NCI-H1105 (cell line): ENCODE measurements at places on chromosomes 16 and 17.

- DNase-seq = no peak
Observed at GRCh38 chr17:65297916-65298315, 160.7 kb downstream of the RGS9 start.

GRCh38 chr16:51095890-51096626, 55.0 kb downstream of the SALL1 start:
- no peak for DNase-seq

DNA sequence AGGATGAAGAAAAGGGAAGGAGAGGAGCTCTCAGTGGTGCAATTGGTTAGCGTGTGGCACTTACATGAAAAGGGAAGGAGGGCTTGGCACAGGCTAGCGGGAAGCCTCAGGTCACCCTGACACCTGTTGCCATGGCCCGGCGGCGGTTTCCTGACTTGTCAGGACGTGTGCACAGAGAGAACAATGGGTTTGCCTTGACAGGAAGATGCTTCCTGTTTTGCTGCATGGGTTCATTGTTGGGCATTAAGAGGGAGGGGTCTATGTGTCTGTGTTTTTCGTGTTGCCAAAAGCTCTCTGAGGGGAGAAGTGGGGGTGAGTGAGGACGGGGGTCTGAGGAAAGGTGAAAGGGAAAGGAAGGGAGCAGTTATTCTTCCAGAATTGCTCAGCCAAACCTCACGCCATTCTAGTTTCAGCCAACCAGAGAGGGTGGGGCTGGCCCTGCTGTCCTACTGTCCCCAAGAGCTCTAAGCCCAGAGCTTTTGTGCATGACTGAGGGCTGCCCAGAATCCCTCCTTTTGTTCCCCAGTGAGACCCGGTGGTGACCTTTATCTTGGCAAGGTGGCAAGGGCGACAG, 17.1 kb upstream of the CCR7 start:
- DNase-seq = peak; percentile 91

- DNase-seq = no peak
Observed at GRCh38 chr16:63614429-63614828, 1507.4 kb downstream of the CDH11 start.

GRCh38 chr17:36144014-36144413, 32.4 kb downstream of the TBC1D3B start:
- no peak for DNase-seq

DNA sequence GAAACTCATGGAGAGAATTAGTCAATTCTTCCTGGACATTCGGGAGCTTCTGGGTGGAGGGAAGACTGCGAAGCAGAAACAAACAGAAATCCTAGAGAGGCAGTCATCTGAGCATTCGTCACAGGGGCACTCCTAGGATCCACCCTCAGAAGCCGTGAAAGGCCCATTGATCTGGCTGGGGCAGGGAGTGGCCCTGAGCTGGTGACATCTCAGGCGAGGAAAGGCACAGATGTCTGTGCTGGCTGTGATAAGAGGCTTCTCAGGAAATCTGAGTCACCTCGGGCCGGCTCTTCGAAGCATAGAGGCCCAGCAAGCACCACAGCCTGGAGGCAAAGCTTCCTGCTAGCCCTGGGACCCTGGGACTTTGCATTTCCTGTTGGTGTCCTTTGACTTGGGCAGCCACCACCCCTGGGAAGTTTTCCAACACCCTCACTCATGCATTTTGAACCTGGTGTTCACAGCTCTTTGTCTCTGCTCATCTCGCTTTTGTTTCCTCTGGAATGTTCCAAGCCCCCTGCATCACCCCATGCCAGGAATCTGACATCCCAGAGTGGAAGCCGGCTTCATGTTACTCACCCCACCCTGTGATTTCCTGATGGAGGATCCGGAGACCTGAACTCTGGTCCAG, 23.3 kb upstream of the CDRT4 start:
- DNase-seq = no peak

DNA sequence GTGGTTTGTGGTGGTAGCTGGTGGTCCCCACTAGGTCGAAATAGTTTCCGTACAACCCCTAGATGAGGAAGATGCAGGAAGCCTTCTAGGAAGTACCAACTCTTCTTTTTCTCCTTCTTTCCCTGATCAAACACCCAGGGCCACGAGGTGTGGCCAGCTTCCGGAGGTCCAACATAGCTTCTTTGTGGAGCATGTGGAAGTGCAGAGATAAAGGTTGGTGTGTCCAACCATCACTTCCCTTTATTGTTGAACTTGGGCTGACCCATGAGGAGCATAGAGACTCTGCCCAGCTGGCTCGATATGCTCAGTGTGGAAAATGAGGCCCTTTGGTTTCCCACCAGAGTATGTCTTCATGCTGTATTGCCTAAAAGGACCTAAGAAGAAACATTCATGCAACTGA, 6.3 kb upstream of the RGS9 start:
- no peak for DNase-seq

DNA sequence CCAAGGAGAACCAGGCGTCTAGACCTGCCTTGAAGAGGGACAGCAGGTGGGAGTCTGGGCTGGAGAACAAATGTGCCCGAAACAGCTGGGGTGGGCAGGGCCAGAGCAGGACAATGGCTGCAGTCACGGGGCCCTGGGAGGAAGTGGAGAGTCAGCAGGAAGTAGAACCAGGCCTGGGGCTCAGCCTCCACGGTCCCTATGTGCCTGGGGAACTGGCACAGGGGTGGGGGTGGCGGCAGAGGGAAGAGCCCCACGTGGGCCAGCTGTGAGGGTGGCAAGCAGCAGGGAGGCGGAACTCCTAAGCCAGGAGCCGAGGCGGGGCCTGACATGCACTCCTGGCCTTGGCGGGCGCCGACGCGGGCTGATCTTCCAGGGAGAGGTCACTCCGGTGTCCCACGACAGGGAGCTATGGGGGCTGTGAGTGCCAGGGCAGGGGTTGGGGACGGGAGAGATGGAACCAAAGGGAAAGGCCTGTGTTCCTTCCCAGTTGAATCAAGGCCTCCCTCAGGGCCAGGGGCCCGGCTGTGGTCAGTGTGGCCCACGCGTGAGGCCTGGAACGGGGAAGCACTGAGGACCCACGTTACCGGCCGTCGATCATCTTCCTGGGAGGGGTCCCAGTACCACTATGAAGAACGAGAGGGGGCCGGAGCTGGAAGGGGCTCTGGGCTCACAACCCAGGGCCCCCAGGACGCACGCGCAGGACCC, 42.7 kb downstream of the TIMM22 start:
- no peak for DNase-seq

- no peak for DNase-seq
Observed at GRCh38 chr17:79953335-79953734, 82.3 kb downstream of the TBC1D16 start.

- DNase-seq = no peak
Observed at GRCh38 chr16:58019866-58020538, 5.6 kb upstream of the MMP15 start.

GRCh38 chr16:88974080-88974915, 2.7 kb downstream of the CBFA2T3 start:
- no peak for DNase-seq

GRCh38 chr17:28187931-28188330, 131.1 kb upstream of the TMEM97 start:
- no peak for DNase-seq

DNA sequence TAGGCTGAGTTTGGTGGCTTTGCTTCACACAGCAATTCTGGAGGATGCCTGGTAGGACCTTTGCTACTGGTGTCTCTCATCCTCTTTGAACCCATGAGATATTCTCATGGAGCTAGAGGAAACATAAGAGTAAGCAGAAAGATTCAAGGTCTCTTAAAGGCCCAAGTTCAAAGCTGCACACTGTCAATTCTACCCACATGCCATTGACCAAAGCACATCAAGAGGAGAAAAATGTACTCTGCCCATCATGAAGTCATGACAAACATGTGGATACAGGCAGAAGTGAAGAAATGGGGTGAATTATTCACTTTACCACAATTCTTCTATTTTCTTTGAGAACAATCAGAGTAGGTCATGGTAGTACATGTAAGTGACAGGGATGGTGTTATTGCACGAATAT, 13.1 kb downstream of the SKA2 start:
- DNase-seq = no peak

DNA sequence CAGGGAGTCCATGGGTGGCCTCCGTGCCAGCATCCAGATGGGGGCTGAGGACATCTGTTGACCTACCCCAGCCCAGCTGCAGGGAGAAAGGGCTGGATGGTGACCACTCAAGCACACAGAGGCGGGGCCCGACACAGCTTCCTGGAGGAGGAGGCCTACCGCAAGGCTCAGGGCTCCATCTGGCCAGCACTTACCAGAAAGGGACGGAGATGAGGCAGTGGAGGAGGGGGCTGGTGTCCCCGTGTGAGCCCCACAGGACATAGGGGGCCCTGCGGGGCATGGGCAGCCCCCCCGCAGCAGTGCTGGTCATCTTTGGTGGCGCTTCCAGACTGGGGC, 147.5 kb upstream of the CIBAR2 start:
- DNase-seq = no peak

DNA sequence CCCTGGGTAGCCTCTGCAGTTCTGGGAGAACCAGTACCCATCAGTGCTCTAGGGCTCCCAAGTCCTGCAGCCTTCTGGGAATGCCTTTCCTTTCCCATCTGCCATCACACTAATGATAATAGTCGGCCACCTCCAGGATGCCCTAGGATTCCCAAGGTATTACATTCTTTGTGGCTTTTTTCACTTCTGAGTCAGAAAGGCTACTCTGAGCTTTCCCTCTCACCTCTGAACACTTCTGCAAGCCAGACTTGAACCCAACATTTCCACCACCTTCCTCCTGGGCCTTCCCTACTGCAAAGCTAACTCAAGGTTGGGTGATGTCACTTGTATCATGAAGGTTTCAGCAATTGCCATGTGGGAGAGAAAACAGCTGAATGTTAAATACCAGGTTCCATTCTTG, 49.7 kb upstream of the CCL2 start:
- DNase-seq = no peak

GRCh38 chr16:85145734-85146531, 33.7 kb upstream of the CIBAR2 start:
- DNase-seq = no peak

GRCh38 chr16:28531777-28532744, 6.7 kb downstream of the NUPR1 start:
- DNase-seq = no peak

DNA sequence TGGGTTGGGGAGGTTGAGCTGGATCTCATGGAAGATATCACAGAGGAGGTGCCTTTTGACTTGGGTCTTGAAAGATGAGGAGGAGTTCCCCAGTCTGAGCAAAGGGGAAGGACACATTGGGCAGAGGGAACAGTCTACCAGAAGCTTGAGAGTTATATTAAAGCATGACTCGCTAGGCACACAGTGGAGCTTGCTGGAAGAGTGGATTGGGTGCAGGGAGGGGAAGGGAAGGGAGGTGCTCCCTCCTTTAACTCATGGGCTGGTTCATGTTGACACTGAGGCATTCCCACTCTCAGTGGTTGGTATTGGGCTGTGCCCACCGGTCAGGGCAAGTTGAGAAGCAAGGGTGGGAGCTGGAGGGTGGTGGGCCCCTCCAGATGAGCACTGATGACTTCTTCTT, 5.9 kb downstream of the TMEM98 start:
- no peak for DNase-seq

GRCh38 chr16:67571981-67572431, 9.7 kb downstream of the CTCF start:
- DNase-seq = no peak

DNA sequence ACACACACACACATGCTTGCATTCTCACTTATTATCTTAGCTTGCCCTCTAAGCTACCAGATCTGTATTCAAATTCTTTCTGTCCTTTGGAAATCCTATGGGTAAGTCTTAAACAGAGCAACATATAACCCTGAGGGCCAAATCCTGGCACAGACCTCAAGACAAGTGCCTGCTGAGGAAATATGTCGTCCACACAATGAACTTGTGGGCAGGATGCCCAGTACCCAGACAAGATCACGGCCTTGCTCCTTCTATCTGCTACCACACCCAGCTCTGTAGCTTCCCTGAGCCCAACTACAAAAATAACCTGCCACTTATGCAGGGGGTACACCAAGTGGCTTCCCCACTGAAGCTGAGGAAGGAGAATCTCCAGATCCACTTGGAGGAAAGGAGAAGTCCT, 37.3 kb upstream of the FA2H start:
- no peak for DNase-seq

DNA sequence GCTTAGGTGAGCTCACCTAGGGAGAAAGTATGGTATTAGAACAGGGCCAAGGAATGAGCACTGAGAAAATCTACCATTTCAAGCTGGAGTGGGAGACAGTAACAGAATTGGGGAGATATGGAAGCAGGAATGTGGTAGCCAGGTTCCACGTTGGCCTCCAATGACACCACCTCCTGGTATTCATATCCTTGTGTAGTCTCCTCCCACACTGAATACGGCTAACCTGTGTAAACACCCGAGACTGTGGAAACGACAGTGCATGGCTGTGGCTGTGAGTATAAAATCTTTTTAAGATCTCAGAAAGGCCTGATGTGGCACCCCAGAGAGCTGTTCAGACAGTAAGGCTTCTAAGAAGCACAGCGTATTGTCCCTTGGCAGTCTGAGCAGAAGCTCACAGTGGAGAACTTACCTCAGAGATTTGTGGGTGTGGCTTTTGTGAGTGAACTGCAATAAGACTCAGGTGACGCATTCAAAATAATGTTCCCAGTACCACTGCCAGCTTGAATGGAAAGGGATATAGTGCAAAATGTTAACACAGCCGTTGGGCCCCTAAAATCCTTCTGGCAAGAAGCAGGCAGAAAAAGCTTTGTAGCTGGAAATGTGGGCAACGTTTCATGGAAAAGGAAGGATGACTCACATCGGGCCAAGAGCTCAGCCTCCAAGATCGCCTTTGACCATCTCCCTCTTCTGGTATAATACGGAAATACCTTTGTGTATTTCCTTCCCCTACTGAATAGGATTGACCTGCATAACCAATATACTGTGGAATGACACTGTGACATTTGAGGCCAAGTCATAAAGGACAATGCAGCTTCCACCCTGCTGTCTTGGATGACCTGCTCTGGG, 14.4 kb downstream of the SDR42E1 start:
- DNase-seq = no peak

DNA sequence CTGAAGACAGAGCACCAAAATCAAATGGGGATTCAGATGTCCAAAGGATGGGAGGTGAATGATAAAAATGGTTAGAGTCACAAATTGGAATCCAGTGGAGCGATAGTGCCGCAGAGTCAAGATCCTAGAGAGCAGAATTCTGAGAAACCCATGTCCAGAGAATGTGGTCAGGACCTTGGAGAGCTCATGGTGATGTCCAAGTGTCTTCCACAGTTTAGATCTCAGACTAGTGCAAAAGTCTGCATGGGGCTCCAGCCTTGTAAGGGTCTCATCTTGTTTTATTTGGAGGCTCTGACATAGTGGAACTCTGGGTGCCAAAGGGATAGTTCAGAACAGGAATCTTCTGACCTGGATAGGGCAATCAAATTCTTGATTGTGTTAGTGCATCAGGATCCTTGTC, 245.9 kb upstream of the HSBP1 start:
- no peak for DNase-seq

GRCh38 chr16:87947356-87948118, 3.7 kb upstream of the BANP start:
- DNase-seq = no peak

DNA sequence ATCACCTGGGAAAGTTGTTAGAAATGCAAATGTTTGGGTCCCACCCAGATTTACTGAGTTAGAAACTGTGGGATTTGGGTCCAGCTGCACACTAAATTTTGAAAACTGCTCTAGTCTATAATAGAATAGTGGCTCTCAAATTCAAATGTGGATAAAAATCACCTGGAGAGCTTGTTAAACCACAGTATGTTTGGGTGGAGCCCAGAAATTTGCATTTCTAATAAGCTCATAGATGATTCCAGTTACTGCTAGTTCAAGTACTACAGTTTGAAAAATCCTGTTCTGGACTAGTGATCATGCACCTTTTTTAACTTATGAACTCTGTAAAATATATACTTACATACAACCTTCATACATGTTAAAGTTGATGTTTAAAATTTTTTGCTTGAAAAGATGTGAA, 27.8 kb downstream of the RABEP1 start:
- DNase-seq = no peak

GRCh38 chr16:68707340-68708152, 29.5 kb upstream of the CDH1 start:
- DNase-seq = peak; percentile 28
